ENCODE measurements at places on chromosomes 2 and 18.
A peak's percentile ranks its signal among the peaks of the same experiment; 100 is the strongest.

GRCh38 chr2:43325107-43325811 lies 98.9 kb upstream of the ZFP36L2 start:
- no peak for DNase-seq

- peak; percentile 88 for DNase-seq
Observed at GRCh38 chr2:196607073-196607472, 32.4 kb upstream of the CCDC150 start.

- DNase-seq, result no peak
Observed at GRCh38 chr2:157559061-157559460, 69.6 kb downstream of the ACVR1C start.

GRCh38 chr2:234032279-234032856 lies 18.1 kb upstream of the SPP2 start:
- DNase-seq, result peak; percentile 79

GRCh38 chr18:58201733-58202730 lies 158.0 kb downstream of the NEDD4L start:
- DNase-seq, result peak; percentile 61

GRCh38 chr2:46829231-46829995 lies 86.2 kb downstream of the MCFD2 start:
- no peak for DNase-seq

- DNase-seq, result no peak
Observed at GRCh38 chr2:128108166-128108565, 17.2 kb downstream of the UGGT1 start.

DNA sequence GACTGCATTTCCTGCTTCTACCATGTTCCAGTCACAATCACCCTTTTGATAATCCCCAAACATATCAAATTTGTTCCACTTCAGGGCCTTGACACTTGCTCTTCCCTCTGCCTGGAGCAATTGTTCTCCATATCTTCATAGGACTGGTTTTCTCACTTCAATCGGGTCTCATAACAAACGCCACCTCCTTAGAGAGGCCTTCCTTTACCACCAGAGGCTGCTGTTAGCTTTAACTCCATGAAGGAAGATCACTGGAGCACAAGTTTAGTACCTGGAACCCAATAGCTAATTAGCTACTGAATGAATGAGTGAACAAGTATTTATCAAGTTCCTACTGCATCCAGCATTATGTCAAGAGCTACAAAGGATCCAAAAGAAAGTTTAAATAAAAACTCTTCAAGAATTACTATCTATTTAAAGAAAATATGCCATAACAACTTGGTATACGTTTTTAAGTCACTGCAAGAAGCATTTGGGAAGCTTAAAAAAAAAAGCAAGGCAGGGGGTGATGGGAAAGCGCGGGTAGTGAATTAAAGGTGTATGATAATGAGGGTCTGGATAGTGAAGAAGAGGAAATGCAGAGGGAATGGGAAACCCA lies 58.8 kb downstream of the BAZ2B start:
- no peak for DNase-seq

DNA sequence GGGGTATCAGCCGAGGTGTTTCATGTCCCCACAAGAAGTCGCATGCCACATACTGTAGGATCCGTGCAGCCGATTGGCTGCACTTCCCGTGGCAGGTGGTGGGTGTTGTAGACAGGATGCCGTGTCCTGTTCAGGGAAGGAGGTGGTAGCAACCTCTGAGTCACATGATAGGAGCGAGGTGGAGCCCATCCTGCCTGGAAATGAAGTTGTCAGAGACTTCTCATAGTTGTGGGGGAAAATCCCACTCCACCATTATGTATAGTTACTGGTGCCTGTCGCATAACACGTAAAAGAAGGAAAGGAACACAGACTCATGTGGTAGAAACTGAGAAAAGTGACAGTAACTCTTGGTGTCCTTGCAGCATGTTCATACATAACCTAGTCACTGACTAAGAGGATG lies 91.4 kb upstream of the IL1R2 start:
- no peak for DNase-seq

DNA sequence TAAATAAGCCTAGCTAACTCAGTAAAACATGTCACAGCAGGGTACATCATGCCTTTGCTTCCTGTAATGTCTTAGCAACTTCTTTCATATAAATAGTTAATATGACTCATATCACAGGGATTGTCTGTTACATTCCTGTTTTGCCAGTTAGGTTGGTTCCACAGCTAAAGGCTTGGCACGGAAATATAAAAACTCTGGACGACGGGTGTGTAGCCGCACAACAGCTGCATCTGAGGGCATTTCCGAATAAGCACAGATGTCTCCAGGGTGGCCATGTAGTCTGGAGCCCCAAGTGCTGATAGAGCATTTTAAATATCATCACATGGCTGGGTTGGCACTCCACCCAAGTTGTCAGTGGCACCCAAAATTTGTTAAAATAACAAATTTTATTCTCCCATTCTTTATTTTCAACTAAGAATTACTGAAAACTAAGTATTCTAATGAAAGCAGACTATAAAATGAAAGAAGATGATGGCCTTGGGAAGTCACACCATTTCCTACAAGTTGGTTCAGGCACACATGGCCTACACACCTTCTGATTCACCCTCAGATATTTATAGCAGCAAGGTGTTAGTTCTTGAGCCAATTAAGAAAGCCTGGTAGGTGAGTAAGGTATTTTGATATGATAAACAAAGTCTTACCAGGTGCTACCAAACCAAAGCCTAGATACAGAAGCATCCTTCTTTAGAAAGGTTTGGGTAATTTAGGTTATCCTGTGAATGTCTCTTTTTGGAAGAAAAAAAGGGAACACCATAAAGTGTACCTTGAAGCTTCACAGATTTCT lies 61.8 kb upstream of the STK17B start:
- DNase-seq, result peak; percentile 95

DNA sequence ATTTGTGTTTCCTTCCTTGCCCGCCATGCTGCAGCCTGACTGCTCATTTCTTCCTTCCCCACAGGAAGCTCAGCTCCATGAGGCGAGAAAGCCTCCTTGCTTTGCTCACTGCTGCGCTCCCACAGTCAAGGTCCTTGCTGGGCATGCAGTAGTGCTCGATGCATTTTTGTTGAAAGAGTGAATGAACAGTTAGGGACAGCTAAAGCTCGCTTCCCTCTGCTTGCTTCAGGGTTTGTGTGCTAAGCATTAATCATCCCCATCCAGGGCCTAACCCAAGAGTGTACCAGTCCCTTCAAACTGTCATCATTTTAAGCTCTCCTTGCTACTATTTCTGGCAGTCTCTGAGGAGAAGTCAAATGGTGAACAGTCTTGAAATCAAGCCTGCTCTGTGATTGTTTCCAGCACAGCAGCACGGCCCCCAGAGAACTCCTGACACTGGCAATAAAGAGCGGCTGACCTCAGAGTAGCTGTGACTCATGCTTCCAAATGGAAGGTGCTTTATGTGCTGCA lies 171.7 kb upstream of the SOX11 start:
- peak; percentile 4 for DNase-seq

DNA sequence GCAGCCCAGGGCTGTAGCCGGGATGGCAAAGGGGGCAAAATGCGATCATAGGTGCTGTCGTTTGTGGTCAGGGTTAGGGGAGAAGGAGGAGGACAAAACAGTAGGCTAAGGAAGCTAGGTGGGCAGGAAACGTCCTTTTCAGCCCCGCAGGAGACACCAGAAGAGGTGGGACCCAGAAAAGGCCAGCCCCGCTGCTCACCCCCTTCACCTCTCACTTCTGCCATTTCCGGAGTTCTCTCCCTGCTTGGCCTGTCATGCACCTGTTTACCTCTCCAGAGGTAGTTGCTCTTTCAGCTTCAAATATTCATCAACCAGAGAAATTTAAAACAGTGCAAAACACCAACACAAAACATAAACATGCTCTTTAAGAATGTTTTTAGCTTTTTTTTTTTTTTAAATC lies 849 bp downstream of the AQP4 start:
- DNase-seq, result no peak

GRCh38 chr2:27218614-27219013 lies 1.4 kb downstream of the CAD start:
- DNase-seq, result no peak

DNA sequence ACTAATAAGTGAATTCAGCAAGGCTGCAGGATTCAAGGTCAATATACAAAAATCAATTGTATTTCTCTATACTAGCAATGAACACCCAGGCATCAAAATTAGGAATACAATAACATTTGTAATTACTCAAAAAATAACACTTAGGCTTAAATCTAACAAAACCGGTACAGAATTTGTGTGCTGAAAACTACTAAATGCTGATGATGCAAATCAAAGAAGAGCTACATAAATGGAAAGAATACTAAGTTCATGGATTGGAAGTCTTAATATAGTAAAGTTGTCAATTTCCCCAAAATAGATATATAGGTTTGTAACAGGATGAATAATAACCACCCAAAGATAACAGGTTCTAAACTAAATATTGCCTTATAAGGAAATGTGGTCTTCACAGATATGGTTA lies 286.5 kb downstream of the ALK start:
- DNase-seq, result no peak

DNA sequence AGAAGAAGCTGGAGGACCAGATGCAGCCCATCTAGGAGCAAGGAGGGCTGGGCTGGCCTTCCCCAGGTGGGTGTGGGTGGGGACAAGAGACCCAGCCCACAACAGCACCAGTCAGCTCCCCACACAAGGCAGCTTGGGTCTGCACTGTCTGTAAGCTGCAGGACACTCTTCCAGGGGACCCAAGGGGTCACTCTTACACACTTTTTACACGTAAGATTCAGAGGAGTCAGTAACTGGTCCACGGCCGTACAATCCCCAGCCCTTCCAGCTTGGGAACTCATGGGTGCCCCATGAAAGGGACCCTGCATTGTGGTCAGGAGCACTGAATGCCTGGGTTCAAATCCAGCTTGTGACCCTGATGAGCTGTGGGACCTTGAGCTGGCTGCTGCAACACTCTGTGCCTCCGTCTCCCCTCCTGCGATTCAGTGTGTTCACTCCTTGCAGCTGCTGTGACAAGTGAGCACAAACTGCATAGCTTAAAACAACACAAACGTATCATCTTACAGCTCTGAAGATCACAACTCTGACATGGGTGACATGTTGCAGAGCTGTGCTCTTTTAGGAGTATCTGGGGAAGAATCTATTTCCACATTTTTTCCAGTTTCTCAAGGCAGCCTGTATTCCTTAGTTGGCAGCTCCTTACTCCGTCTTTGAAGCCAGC lies 11.1 kb upstream of the SLC66A3 start:
- DNase-seq, result no peak

- peak; percentile 78 for DNase-seq
Observed at GRCh38 chr2:67322353-67323001, 74.7 kb upstream of the ETAA1 start.

GRCh38 chr2:62587592-62587991 lies 81.6 kb upstream of the TMEM17 start:
- no peak for DNase-seq

DNA sequence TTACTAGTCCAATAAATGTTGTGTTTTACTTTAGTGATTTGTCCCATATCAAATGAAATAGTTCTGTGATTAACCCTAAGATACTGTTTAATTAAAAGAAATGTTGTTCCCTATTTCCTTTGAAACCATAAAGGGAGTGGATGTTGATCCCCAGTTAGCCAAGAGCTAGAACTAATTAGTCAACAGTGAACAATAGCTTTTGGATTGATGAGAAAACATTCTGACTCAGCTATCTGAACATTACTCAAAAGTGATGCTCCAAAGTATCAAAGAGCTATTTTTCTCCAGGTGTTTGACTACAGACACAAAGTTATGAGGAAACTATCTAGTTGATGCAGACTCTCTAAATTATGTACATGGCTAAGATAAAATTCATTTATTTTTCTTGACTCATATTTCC lies 7.3 kb upstream of the FEZ2 start:
- no peak for DNase-seq

GRCh38 chr2:219991116-219991515 lies 363.7 kb downstream of the SLC4A3 start:
- DNase-seq, result no peak

DNA sequence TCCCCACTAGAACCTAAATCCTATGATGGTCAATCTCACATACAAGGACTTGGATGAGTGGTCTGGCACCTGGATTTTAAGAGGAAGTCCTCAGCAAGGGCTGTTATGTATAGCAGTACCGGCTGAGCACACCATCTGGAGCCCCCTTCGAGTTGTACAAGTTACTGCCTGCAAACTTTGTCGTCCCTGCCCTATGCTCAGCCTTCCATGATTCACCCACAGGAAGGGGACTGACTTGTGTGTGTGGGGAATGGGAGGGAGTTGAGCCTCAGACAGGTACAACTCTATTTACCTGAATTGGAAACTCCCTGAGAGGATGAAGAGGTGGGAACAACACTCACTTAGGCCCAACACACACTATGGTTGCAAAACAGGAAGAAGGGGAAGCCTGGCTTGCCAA lies 186.6 kb downstream of the MYO5B start:
- DNase-seq, result no peak

- no peak for DNase-seq
Observed at GRCh38 chr2:213679894-213680293, 395.6 kb downstream of the SPAG16 start.

DNA sequence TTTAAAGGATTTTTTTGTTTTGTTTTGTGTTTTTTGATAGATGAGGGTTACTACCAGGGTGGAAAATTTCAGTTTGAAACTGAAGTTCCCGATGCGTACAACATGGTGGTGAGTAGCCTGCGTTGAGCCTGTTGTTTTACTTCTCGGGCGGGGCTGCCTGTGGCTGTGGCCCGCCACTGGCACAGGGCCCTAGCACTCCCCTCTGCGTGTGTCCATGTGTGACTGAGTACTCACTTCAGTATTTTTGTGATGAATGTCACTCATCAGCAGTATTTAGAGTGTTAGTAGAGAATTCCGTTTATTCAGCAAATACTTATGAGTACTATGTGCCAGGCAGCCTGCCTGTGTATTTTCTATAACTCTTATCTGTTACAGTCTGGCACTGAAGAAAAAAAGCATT lies 44.3 kb upstream of the SCLY start:
- DNase-seq, result no peak

GRCh38 chr2:237295889-237296480 lies 118.0 kb downstream of the COL6A3 start:
- no peak for DNase-seq

DNA sequence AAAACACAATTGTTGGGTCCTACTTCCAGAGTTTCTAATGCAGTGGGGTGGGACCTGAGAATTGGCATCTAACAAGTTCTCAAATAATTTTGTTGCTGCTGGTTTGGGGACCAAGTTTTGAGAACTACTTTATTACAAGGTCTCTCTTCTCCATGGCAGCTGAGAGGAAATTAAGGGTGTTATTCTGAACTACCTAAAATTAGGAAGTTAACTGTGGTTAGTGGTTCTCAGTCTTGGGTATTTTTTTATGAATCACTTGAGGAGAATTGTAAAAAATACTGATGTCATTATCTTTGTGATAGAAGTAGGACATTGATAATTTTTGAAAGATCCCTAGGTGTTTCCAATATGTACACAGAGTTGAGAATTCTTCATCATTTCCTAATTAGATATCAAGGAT lies 210.2 kb downstream of the MC4R start:
- no peak for DNase-seq
